ENCODE measurements at places on chromosomes 5 and 9.
A peak's percentile ranks its signal among the peaks of the same experiment; 100 is the strongest.

GRCh38 chr9:135045928-135046738, 41.3 kb upstream of the OLFM1 start:
- DNase-seq: peak; percentile 40
- no peaks in the 10 kb centered on the region for H3K4me1 ChIP-seq
- H3K27ac ChIP-seq: no peak overlapping the region
- H3K4me3 ChIP-seq: no peak overlapping the region

DNA sequence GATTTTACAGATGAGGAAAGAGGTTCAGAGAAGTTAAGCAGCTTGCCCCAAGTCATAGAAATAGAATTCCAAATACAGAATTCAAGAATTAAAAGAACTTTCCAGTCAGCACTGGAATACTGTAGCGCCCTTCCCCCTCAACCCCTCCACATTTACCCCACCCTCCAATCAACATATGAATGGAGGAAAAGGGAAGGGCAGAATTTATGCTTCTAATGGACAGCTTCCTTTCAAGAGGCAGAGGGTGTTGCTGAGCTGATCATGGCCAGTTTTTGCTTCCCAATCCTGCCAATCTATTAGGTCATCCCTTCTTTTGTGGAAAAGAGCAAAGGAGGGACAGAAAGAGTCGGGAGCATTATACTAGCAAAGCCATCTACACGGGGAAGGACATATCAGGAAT, 39.1 kb upstream of the ANKRD31 start:
- H3K4me1 ChIP-seq: no peaks in the 10 kb centered on the region
- H3K4me3 ChIP-seq: no peak overlapping the region
- no peak for DNase-seq

- H3K27me3 ChIP-seq: no peaks in the 10 kb centered on the region
- no peak for DNase-seq
- H3K27ac ChIP-seq: peak overlapping the region; percentile 65
- no peak overlapping the region for H3K4me3 ChIP-seq
- no peaks in the 10 kb centered on the region for H3K4me1 ChIP-seq
These were observed 91.6 kb downstream of the UBE2QL1 start for GRCh38 chr5:6540111-6540827.

DNA sequence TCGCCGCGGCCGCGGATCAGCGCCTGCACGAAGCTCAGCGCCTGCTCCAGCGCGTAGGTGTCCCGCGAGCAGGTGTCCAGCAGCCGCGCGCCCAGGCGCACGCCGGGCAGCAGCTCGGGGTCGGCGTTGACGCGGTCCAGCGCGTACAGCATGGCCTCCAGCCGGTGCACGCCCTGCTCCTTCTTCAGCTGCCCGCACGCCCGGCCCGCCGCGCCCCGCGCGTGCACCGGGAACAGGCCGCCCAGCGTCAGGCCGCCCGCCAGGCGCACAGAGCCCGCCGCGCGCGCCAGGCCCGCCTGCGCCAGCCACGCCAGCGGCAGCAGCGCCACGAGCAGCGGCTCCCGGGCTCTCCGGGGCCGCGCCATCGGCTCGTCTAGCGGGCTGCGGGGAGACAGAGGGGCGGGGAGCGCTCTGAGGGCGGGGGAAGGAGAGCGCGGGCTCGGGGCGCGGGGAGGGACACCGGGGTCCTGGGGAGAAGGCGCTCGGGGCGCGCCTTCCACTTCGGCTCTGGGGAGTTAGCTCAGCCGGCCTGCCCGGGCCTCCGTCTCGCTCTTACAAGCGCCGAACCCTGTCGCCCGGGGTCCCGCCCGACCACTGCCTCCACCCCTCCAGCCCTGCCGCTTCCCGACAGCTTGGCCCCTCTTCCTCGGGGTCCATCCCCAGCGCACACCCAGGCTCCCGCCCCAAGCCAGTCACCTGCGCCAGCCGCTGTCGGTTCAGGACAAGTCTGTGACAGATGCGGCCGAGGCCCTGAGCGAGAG, at the start of gene GRM6:
TSS of gene GRM6 (minus strand) at position 741 of the 761 bp plus-strand sequence. CDS start at position 365, 376 bp downstream.
- H3K36me3 ChIP-seq: no peaks in the 10 kb centered on the region
- H3K27me3 ChIP-seq: peaks cover 38% of the 10 kb centered on the region
- no peaks in the 10 kb centered on the region for H3K4me1 ChIP-seq
- H3K27ac ChIP-seq: no peak within 1 kb of the TSS

DNA sequence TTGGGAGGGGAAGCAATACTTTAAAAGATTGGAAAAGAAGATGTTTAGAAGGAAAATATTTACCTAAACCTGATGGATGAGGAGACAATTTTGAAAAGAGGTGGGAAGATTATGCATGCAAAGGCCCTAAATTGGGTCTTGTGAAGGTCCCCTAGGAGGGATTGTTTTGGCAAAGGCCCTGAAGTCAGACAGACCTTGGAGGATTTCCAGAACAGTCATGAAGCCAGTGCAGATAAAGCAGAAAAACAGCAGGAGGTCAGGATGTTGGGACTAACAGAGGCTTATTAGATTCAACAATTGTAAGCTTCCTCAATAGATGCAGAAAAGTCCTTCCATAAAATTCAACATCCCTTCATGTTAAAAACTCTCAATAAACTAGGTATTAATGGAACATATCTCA, 361.0 kb upstream of the CDH6 start:
- DNase-seq: no peak
- no peaks in the 10 kb centered on the region for H3K36me3 ChIP-seq
- no peak overlapping the region for H3K27ac ChIP-seq
- no peaks in the 10 kb centered on the region for H3K27me3 ChIP-seq

DNA sequence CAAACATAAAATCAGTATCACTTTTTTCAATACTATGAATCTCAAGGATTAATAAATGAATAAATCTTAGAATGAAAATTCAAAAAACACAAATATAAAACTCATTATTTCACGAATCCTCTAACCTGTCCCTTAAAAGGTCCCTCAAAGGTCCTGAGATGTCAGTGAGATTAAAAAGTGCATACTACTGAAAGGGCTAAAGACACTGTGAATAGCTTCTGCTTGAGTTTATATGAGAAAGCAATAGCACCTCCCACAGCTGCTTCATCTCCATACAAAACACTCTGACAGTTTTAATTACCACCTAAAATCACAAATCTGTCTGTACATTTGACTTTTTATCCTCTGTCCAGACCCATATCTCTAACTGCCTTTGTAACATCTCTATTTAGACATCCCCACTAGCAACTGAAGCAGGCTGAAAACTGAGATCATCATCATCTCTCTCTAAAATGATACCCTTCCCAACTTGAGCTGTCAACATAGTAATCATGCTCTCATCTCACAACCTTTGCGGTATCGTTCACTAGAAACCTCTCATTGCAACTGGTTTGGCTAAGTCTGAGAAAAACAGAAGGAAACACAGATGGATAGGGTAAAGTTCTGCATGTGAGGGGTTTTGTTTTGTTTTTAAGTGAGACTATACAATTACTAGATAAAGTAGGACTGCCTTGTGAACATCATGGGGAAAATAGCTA, 56.3 kb downstream of the TBCA start:
- DNase-seq: no peak
- no peak overlapping the region for H3K4me3 ChIP-seq
- H3K36me3 ChIP-seq: no peaks in the 10 kb centered on the region
- H3K27ac ChIP-seq: no peak overlapping the region

- no peak for DNase-seq
- H3K27me3 ChIP-seq: no peaks in the 10 kb centered on the region
- peaks cover 11% of the 10 kb centered on the region for H3K4me1 ChIP-seq
- no peak overlapping the region for H3K4me3 ChIP-seq
- no peaks in the 10 kb centered on the region for H3K36me3 ChIP-seq
These were observed 6.1 kb upstream of the RASGEF1C start for GRCh38 chr5:180214870-180215770.

DNA sequence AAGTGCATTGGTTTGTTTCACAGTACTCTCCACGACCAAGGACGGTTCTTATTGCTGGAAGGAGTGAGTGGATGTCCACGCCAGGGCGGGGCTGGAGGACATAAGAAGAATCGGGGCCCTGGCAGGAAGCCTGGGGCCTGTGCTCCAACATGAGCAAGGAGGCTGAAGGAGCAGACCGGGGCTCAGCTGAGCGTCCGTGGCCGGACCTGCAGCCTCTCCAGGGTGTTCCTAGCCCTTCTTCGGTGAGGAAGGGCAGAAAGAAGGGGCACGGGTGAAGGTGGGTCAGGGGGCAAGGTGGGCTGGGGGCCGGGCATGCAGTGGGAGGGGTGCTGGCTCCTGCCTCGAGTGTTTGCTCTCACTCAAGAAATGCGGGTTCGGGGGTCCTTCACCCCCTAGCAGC, 18.1 kb downstream of the FAM78A start:
- H3K4me1 ChIP-seq: no peaks in the 10 kb centered on the region
- no peaks in the 10 kb centered on the region for H3K36me3 ChIP-seq
- no peaks in the 10 kb centered on the region for H3K27me3 ChIP-seq
- DNase-seq: no peak
- H3K4me3 ChIP-seq: no peak overlapping the region

DNA sequence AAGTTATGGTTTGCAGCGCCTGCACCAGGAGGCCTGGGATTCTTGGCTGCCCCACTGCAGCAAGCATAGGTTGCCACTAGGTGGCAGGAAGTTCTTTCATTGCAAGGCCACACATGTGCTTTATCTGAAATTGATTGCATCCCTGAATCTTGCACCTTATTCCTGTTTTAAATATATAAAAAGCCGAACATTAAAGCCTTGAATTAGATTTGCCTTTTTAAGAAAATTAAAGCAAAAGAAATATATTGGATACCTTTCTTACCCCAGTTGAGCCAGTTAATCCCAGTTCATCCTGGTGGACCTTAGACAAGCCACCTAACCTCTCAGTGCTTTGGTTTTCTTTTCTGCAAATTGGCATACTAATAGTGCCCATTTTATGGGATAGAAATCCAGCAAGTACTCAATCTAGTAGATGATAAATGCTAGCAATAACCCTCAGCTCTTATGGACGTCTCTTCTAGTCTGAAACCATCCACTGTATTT, 6.3 kb upstream of the TRMT10B start:
- no peaks in the 10 kb centered on the region for H3K4me1 ChIP-seq
- no peak overlapping the region for H3K4me3 ChIP-seq
- no peak overlapping the region for H3K27ac ChIP-seq

DNA sequence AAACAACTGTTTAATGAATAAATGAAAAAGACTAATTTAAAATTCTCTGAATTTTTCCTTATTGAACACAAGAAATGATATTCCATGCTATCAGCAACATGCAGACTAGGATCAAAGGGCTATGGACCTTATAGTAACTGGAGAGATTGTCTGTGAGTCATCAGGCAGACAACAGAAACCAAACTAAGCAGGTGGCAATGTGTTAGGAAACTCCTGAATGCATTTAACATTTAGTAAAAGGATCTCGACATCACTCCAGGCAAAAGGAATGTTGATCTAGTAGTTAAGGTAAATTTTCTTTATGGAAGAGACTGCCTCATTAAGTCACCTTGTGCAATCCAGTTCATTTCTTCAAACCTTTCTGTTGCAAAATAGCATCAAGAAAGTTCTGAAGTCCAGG, 58.4 kb downstream of the ARL15 start:
- no peaks in the 10 kb centered on the region for H3K36me3 ChIP-seq
- no peak for DNase-seq
- H3K4me1 ChIP-seq: no peaks in the 10 kb centered on the region
- H3K27me3 ChIP-seq: no peaks in the 10 kb centered on the region
- H3K4me3 ChIP-seq: no peak overlapping the region

GRCh38 chr5:173029499-173029921, 26.6 kb upstream of the CREBRF start:
- peak; percentile 17 for DNase-seq
- H3K36me3 ChIP-seq: no peaks in the 10 kb centered on the region
- H3K27ac ChIP-seq: peak overlapping the region; percentile 4
- no peaks in the 10 kb centered on the region for H3K27me3 ChIP-seq
- peaks cover 11% of the 10 kb centered on the region for H3K4me1 ChIP-seq

DNA sequence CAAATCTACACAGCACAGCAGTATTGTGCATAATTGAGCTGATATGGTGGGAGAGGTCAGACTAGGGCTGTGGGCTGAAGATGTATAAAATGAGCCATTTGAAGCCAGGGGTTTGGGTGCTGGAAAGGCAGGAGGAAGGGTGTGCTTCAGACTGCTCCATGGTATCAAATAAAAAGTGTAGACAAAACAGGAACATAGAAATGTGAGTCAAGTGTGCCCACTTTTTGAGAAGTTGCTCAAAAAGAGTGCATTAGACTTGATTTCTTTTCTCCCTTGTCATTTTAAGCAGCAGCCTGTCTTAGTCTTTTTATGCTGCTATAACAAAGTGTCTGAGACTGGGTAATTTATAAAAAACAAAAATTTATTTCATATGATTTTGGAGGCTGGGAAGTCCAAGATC, 55.8 kb upstream of the ZFAND5 start:
- no peaks in the 10 kb centered on the region for H3K4me1 ChIP-seq
- no peaks in the 10 kb centered on the region for H3K36me3 ChIP-seq
- H3K4me3 ChIP-seq: no peak overlapping the region
- no peaks in the 10 kb centered on the region for H3K27me3 ChIP-seq
- no peak for DNase-seq

DNA sequence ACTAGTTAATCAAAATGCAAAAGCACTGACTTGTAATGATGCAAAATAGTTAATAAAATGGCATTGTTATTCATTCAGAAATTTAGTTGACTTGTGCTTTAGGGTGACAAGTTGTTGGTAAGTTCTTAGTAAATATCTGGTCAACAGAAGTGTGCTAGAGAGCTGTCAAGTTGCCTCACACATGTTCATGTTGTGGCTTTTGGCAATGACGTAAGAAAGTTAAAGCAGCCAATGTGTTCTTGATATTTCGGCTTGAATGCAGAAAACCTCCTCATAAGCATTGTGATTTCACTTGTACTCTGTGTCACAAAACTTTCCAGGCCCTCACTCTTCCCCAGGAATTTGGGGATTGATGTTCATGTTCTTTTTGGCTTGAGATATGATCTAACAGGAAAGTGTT, 626.7 kb downstream of the PRR16 start:
- no peak overlapping the region for H3K27ac ChIP-seq
- H3K4me1 ChIP-seq: no peaks in the 10 kb centered on the region
- H3K36me3 ChIP-seq: no peaks in the 10 kb centered on the region
- H3K4me3 ChIP-seq: no peak overlapping the region

GRCh38 chr9:114098936-114099668, at the start of gene KIF12:
KIF12 (minus strand) TSS chr9:114099292; CDS start chr9:114099276, 16 bp downstream.
- no peak for DNase-seq
- H3K4me3 ChIP-seq: peak within 1 kb of the TSS; percentile 48
- peaks cover 15% of the 10 kb centered on the region for H3K4me1 ChIP-seq
- no peak within 1 kb of the TSS for H3K27ac ChIP-seq
- no peaks in the 10 kb centered on the region for H3K36me3 ChIP-seq
- H3K27me3 ChIP-seq: peaks cover 48% of the 10 kb centered on the region

DNA sequence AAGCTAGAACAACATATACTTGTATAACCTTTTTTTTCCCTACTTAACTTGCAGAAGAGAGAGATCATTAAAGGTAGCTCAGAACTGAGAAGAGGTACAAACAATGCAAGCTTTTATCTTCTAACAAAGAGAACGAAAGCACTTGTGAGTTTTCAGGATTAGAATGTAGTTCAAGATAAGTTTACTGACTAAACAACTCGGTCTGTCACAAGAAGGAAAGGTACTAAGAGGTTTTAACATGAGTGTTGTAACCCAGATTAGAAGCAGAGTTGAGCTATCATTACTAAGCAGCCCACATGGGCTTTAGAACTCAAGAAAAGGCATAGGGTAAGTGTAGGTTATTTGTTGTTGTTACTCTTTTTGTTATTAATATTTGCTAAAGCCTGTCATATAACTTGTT, 25.2 kb downstream of the GIN1 start:
- no peak for DNase-seq
- H3K4me3 ChIP-seq: no peak overlapping the region
- no peaks in the 10 kb centered on the region for H3K36me3 ChIP-seq

GRCh38 chr9:95879591-95879990, 4.1 kb downstream of the ERCC6L2 start:
- no peaks in the 10 kb centered on the region for H3K27me3 ChIP-seq
- peaks cover 10% of the 10 kb centered on the region for H3K4me1 ChIP-seq
- no peak overlapping the region for H3K4me3 ChIP-seq
- H3K27ac ChIP-seq: peak overlapping the region; percentile 6
